ENCODE measurements at places on chromosomes 2 and 18. TPM values are rescaled to one million over a fixed set of nuclear protein-coding genes. Genes with fewer than 3 reads are reported as not detected.

Gene COA5
- total RNA-seq = 20.3 TPM

Gene ACTG2
- 765 TPM for total RNA-seq

Gene FARSB
- total RNA-seq = 19.2 TPM

Gene FRZB
- 15.2 TPM for total RNA-seq

Gene SLC4A3
- total RNA-seq = 1.2 TPM

Gene ABCG8
- 0.53 TPM for total RNA-seq

Gene LBX2
- 1.2 TPM for total RNA-seq

Gene ICA1L
- total RNA-seq = 2.9 TPM

Gene STAT4
- total RNA-seq = 1.7 TPM

Gene LYG2
- not detected for total RNA-seq

Gene DNAJC27
- total RNA-seq = 4.8 TPM

Gene FAM210A
- total RNA-seq = 14.9 TPM

Gene EMILIN2
- 18.1 TPM for total RNA-seq

Gene NIFK
- total RNA-seq = 30.1 TPM

- DNase-seq = no peak
These were observed 5.4 kb upstream of the SLC3A1 start for GRCh38 chr2:44269831-44270230.

DNA sequence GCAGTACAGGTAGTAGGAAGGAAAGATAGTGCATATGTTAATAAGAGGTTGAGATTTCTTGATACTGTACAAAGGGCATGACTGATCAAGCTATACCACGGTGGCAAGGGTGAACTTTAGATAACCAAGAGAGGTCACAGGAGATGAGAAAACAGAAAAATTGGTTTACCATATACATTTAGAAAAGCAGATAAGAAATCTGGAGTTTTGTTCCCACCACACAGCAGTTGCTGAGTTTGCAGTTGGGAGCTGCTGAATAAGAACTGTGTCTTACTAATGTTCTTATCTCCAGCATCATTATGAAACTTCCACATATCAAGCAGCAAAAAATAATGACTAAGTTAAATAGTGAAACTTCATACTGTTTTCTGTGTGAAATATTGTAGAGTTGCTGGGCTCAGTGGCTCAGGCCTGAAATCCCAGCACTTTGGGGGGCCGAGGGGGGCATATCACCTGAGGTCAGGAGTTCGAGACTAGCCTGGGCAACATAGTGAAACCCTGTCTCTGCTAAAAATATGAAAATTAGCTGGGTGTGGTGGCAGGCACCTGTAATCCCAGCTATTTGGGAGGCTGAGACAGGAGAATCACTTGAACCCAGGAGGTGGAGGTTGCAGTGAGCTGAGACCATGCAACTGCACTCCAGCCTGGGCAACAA, 12.0 kb upstream of the IMPACT start:
- DNase-seq = no peak

DNA sequence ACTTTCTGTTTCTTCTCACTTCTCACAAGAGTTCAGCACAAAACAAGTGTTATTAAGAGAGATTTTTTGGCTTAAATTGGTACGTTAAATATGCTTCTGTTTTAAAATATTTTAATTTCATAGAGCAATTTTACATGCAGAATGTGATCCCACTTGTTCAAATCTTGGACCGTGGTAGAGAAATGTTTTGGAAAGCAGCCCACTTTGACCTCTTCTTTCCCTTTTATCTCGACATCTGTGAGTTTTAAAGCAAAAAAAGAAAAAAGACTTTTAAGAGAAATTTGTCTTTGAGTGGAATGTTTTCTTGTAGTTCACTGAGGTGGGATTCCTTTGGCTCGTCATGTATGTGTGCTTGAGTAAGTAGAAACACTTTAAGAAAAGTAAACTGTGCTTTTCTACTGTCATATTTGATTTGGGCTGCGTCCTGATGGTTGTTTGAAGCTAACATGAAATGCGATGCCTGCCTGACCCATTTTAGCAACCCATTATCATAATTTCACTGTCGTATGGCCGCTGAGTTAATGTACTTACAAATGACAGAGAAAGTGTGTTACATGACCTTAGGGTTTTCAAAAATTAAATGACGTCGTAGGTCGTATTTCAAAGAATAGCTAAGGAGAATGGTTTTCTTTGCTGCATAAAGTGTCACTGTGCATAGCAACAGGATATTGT, 54.5 kb downstream of the TSHZ1 start:
- no peak for DNase-seq

DNA sequence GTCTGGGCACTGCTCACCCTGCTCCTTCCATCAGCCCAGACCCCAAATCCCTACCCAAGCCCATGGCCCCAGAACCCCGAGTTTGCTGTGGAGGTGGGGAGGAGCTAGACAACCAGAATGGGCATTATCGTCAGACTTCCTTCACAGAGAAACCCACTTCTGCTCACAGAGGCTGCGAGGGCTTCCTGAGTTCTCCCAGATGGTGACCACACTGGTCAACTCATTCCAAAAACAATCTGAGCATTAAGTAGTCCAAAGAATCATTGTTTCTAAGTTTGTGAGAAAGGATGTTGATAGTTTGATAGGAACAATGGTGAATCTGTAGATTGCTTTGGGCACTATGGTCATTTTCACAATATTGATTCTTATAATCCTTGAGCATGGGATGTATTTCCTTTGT, 60.2 kb downstream of the LRRC30 start:
- DNase-seq = no peak

- no peak for DNase-seq
These were observed 29.7 kb downstream of the NAB1 start for GRCh38 chr2:190678444-190679162.

GRCh38 chr2:127087791-127088495, 19.0 kb downstream of the BIN1 start:
- DNase-seq = no peak

DNA sequence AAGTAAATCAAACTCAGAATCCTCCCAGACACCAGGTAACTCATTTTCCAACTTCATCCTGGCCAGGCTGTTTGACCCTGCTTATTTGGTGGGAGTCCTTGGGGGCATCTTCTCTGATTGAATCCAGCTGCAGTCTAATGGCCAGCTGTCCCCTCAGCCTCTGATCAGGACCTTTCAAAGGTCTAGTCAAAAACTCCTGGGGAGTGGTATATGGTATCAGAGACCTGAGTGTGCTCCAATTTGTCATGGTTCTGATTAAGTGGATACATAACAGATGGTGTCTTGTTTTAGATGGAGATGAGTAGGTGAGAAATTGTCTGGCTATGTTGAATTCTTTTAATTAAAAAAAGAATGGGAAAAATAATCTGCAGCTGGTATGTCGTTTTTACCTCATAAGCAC, 842.6 kb upstream of the ACVR2A start:
- DNase-seq = no peak

DNA sequence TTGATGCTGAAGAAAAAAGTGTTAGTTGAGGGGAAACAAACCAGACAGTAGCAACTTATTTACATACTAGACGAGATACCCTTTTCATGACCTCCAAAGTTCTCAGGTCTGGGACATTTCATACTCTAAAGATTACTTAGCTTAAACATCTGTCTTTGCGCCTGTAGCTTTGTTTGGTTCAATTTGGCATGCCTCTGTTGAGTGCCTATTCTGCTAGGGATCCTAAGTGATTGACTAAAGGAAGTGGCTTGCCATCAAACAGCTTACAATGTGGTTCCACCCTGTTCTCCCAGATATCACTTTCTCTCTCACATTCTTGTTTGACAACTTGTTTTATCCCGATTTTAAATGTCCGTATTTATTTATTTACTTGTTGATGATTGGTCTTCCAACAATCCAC, 488.8 kb downstream of the PARD3B start:
- DNase-seq = no peak

GRCh38 chr2:63845866-63846265, 4.2 kb downstream of the UGP2 start:
- no peak for DNase-seq

DNA sequence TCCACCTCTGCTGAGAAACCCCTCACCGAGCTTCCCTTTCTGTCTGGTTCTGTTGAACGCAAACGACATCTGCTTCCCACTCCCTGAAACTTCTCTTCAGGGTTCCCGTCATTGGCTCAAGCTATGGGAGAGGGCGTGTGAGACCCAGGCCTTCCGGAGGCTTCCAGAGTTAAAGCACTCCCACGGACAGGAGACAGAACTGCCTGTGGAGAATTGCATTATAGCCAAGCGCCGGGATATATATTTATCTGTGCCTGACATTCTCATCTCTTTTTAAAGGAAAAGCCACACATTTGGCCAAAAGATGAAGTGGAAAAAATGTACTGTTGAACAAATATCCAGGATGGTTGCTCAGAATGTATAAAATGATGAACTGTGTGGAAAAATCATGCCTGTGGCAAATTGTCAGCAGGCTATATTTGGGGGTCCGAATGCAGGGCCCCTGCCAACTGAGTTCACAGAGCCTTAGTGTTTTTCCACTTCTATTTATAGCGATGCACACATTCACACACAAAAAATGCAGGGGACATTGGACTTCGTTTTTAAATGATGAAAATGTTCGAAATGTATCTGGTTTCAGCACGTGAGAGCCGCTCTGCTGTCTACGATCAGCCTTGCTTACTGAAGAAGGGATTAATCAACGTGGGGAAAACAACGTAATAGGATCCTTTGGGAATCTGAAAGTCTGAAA, 59.5 kb downstream of the E2F6 start:
- no peak for DNase-seq

- peak; percentile 31 for DNase-seq
These were observed 414.2 kb upstream of the CHST9 start for GRCh38 chr18:27599202-27599829.

DNA sequence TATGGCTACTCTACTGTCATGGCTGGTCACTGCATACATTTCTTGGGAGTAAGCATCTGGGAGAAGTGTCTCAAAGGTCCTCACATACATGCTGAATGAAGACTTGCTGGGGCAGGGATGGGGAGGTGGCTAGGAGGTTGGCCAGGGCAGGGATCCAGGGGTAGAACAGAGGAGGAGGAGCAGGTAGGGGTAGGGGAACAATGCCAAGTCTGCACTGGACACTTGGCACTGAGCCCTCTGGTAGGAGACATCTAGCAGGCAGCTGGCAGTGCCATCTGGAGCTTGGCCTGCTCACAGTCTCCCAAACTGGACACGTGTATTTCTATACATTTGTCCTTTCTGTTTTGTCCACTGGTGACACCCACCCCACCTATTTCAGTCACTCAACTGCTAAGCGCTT, 62.7 kb upstream of the REV1 start:
- DNase-seq = no peak

- no peak for DNase-seq
These were observed 21.8 kb upstream of the CD226 start for GRCh38 chr18:69969491-69969890.

GRCh38 chr2:129444751-129445150, 534.7 kb upstream of the RAB6C start:
- DNase-seq = no peak

DNA sequence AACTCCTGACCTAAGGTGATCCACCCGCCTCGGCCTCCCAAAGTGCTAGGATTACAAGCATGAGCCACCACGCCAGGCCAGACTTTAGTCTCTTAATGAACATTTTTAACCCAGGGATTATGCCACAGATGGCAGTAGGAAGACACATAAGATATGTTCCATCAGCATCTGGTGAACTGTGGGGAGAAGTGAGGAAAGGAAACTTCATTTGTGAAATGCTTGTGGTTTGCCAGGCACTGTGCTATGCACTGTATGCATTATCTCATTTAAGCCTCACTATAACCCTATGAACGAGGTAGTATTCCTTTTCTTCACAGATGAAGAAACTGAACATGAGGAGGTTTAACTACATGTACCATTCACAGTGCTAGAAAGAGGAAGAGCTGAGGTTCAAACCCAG, 29.3 kb downstream of the PTRHD1 start:
- DNase-seq = no peak

DNA sequence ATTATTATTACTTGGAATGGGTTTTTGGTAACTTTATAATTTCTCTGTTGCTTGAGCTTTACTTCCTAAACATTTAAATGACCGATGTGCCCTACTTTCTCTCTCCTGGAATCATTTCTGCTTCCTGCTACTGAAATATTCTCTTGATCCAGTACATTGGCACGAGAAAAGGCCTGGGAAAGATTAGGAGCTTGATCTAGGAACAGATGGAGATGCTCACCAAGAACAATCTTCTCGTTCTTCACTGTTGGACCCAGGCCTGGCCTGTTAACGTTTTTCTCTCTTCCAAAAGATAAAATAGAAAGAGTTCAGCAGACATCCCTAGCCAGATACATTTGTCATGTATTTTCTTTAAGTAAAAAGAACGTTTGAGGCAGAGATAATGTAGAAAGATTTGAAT, 1356.8 kb upstream of the CRIM1 start:
- DNase-seq = no peak

- no peak for DNase-seq
These were observed 51.4 kb upstream of the GPC1 start for GRCh38 chr2:240383871-240384700.

- DNase-seq = no peak
These were observed 203.3 kb downstream of the CELF4 start for GRCh38 chr18:37362158-37362890.

GRCh38 chr2:176508984-176509740, 239.9 kb downstream of the MTX2 start:
- no peak for DNase-seq

- DNase-seq = no peak
These were observed 221.7 kb upstream of the SH3BP4 start for GRCh38 chr2:234730066-234730640.

DNA sequence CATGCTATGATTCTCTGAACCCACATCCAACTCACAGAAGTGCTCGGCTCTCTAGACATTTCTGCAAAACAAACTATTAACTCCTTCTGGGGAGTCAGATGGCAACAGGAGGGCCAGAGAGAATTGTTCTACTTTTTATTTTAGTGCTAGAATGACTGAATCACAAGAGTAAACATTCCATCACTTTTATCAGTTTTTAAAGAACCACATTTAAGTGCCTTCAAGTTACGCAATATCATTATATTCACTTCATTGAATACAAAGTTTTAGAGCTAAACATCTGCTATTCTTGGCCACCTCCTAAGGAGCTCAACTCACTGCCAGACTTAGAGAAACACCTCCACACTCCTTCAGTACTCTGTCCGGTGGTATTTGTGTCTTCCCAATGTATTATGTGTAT, 22.4 kb downstream of the B4GALT6 start:
- no peak for DNase-seq

- DNase-seq = no peak
These were observed 162.7 kb downstream of the ARL4C start for GRCh38 chr2:234334151-234334550.

DNA sequence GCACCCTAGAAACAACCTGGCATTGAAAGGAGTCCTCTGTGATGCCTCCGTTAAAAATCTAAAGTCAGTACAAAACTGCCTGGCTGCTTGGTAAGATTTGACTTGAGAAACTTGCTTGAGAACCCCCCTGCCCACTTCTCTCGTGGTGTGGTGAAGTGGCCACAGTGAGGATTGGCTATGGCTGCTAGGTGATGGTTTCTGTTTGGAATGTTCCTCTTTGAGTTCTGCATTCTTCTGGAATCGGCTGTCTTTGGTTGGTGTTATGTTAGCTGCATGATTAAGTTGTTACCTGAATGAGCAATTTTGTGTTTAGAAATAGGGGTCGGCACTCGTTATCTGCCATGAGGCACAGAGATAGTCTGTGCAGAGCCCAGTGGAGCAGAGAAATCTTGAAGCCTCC, 21.7 kb upstream of the SAG start:
- DNase-seq = no peak

Data from left colon (tissue), 2 donors.